ENCODE measurements at places on chromosomes 1 and 21.
A peak's percentile ranks its signal among the peaks of the same experiment; 100 is the strongest.

- no peak for DNase-seq
Observed at GRCh38 chr1:89425056-89425455, 61.2 kb downstream of the GBP6 start.

DNA sequence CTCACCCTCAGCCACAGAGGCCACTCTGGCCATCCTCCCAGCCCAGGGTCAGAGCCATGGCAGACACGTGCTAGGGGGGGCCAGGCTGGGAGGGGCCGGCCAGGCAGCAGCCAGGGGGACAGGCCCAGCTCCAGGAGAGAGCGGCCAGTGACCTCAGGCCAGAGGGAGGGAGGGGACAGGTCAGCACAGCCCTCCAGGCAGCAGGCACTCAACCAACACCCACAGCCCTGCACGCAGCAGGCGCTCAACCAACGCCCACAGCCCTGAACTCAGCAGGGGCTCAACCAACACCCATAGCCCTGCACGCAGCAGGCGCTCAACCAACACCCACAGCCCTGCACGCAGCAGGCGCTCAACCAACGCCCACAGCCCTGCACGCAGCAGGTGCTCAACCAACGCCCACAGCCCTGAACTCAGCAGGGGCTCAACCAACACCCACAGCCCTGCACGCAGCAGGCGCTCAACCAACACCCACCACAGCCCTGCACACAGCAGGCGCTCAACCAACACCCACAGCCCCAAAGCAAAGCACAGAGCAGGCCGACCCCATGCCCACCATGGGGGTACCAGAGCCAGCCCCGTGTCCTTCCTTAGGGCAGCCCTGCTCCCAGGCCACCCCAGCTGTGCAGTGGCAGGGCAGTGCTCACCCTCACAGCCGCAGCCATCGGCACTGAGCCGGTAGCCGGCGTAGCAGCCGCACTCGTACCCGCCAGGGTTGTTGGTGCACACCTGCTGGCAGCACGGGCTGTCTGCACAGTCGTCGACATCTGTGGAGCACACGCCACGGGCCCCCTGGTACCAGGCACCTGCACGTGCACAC is 55.9 kb downstream of the ARHGEF16 start:
- no peak for DNase-seq

DNA sequence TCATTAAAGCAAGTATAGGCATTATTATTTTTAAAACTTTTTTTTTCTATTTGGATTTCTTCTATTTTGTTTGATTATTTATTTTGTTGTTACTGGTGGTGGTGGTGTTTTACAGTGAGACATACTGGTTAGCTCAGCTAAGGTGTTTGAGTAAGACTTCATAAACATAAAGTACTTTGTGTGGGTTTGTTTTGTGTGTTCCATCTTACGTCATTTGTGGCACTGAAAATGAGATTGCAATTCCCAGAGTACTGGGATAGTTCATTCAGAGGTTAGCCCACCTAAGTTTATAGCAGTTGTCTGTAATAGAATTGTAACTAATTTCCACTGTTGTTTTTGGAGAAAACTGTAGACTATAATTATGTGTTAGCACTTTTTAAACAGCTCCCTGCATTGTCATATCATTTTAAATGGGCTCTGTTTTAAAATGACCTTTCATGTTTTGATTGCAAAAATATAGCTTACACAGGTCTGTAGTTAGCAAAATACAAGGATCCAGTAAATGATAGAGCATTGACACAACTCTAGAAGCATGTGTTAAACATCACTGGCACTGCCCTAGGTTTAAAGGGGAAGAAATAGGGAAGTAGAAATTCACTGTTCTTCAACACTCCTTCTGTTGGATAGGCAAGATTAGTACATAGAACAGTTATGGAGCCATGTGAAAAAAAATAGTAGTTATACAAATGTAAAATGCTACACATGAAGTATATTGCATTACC is 171.7 kb downstream of the NFIA start:
- DNase-seq: no peak

DNA sequence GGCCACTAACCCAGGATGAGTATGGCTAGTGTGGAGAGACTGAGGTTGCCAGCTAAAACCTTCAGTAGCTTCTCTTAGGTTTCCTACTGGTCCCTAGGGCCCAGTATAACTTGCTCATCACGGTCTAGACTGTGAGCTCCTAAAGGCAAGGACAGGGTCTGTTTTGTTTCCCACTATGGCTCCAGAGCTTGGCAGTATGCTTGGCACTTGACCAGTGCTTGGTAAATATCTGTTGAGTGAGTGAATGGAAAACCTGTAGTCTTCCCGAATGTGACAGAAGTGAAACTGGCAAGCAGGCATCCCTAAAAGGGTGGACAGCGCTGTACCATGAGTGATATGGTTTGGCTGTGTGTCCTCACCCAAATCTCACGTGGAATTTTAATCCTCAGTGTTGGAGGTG is 13.1 kb upstream of the PARS2 start:
- DNase-seq: no peak

- no peak for DNase-seq
Observed at GRCh38 chr1:64917328-64917861, 49.0 kb downstream of the JAK1 start.

GRCh38 chr1:8844501-8845006 is 27.1 kb upstream of the RERE start:
- DNase-seq: no peak

GRCh38 chr1:53467391-53467790 is 8.2 kb downstream of the DMRTB1 start:
- no peak for DNase-seq

DNA sequence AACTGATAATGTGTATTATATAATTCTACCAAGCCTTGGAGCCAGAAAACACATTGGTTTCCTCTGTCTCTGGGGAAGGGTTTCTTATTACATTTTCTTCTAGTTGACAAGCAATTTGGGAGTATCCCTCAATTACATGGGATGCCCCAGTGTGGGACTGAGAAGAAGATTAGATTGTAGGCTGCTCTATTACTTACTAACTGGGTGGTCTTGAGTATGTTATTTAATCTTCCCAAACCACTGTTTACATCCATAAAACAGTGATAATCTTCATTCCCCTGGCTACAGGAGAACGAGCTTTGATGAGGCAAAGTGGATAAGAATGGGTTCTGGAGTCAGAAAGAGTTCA is 105.8 kb downstream of the TSEN15 start:
- no peak for DNase-seq

DNA sequence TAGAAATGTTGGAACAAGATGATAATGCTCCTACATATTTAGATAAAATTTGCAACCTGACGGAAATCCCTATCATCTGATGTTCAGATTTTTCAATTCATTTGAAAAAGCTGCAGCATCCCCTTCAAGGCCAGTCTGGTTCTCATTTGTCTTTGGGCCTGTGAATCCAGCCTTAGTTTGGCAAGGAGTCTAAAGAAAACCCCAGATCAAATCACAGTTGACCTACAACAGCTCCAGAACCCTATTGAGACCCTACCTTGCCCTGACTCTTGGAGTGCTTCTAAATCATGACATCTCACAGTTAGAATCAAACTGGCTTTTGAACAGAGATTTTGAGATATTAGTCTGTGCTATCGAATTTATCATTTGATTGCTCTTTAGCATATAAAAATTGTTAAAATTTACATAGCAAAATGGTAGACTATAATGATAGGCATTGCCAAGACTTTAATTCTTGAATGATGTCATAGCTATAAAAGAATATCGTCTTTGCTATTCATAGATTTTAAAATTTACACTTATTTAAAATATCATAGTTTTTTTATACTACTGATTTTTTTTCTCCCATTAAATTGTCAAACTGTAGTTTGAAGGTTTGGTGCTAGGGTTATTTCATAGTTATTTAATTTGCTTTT is 2.2 kb downstream of the PPP2R5A start:
- no peak for DNase-seq

DNA sequence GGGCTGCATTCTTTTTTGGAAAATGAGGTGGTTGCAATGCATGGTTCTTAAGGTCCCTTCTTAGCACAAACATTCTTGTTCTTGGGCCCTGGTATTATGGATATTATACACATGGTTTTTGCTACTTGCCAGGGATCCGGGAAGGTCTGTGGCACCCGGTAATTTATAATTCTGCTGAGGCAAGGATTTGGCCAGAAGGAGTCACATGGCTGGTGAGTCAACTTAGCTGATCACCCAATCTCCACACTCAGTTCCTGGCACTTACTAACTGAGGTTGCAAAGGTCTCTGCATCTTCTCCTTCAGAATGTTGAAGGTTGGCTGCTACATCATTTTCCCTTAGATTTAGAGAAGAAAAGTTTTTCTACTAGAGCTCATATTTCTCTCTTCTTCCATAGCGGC is 112.5 kb downstream of the ROR1 start:
- no peak for DNase-seq

- no peak for DNase-seq
Observed at GRCh38 chr1:46639547-46639946, 22.9 kb upstream of the MOB3C start.

GRCh38 chr1:21732664-21733063 is 50.3 kb downstream of the USP48 start:
- DNase-seq: no peak

DNA sequence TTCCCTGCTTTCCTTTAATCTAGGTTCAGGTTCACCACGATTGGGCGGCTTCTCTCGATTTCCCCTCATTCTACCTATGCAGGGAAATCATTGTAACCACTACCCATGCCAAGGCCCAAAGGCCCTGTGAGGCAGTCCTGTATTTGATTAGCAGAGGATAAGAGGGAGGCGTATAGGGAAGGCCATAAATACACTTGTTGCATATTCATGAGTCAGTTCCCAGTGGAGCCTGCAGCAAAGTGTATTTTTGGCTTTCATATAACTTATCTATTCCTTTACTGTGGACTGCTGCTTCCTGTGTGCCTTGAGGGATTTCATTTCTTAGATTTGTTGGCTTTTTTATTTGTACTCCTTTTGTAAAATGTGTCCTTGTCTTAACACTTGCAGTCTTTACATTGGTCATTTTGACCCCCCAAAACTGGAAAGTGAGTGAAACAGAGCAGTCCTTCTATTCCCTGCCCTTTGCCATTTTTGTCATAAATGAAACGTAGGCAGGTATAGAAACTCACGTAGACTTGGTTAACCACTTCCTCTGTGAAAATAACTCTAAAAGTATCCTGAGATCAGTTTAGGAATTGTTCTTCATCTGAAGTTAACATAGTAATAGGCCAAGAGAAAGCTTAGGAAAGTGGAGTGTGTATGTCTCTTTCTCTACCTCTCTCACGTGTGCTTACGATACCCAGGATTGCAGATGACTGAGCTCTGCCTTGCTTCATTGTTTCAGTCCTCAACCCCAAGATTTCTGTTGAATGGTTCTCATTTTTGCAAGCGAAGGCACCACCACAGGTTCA is 19.6 kb upstream of the KCNQ4 start:
- no peak for DNase-seq

DNA sequence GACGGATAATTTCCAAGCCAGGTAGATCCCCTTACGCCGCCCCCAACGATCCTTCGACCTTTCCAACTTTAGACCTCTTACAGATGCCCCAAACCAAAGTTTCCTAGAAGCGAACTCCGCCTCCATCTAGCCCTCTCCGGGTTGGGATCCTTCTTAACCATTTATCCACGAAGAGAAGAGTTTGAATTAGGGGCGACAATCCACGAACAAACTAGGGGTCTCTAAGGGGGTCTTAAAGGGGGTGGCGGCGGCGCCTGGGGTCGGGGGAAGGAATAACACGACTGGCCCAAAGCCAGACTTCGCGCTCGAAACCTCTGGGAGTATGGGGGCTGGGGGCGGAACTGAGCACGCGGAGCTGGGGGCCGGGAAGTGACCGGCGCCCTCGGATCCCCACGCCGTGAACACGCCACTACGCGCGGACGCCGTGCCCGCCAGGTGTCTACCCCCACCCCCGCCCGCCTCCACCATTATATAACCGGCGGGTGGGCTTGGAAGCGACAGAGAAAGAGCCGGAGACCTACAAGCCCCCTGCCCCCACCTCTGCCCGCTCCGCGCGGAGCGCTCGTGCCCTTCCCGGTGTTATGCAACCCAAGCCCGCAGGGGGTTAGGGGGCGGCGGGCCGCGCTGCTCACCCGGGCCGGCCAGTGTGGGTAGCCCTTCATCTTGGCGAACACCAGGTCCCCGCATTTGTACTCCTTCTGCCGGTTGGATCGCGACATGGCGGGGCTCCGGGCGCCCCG is 594 bp downstream of the HDGF start:
- DNase-seq: no peak

- peak; percentile 95 for DNase-seq
Observed at GRCh38 chr1:162873671-162874666, 13.0 kb upstream of the CCDC190 start.

DNA sequence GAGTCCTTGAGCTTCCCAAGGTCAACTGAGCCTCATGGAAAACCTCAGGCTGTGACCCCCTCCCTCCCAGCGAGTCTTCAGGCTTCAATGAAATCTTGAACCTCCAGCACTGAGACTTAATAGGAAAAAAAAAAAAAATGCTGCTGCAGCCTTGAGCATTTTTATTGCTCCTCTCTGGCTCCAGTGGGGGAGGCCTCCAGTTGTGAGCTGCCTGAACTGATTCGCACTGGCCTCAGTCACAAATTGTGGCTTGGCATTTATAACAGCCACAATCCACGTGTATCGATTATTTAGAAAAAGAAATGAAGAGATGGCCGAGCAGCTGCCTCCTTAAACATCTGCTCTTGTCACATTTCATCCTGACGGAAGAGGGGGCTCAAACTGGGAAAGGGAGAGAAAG is 173.0 kb downstream of the PRDM2 start:
- no peak for DNase-seq

- no peak for DNase-seq
Observed at GRCh38 chr1:60394436-60394835, 320.9 kb upstream of the C1orf87 start.

DNA sequence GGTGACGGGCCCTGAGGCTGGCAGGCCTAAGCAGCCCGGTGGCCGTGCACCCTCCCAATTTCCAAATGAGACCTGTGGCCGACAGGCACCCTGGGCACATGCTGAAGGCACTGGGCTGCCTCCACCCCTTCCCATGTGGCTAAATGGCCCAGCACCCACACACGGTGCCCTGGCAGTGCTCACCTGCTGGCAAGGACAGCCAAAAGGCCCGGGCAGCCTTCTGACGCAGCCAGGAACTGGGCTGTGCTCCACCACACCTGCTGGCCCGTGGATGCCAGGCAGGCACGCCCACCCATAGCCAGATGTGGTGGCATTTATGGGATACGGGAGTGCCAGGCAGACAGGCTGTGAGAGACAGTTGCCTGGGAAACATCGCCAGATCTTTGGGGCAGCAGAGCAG is 4.0 kb upstream of the FAAP20 start:
- DNase-seq: peak; percentile 26

GRCh38 chr1:91842056-91842455 is 43.9 kb downstream of the TGFBR3 start:
- no peak for DNase-seq

DNA sequence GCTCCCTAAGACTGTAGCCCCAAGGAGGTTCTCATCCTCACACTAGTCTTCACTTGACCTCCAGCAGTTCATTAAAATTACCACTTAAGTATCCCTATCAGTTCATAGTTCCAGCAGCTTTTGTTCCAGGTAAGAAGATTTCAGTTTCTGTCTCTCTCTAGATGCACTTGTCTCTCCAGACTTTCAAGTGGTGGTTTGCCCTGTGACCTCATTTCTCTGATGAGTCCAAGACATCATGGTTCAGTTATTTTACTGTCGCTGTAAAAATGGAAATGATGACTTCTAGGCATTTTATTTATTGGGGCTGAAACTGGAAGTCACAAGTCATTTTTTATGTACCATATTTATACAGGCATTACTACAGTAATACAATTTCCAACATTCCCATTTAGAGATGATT is 17.9 kb upstream of the RGS18 start:
- DNase-seq: no peak

GRCh38 chr1:166544561-166544960 is 294.7 kb upstream of the POGK start:
- no peak for DNase-seq

- DNase-seq: no peak
Observed at GRCh38 chr21:43188181-43188580, 19.4 kb downstream of the CRYAA start.
